A172 (cell line): ENCODE measurements at places on chromosomes 6 and 20. TPM values are rescaled to one million over a fixed set of nuclear protein-coding genes. Genes with fewer than 3 reads are reported as not detected.
A peak's percentile ranks its signal among the peaks of the same experiment; 100 is the strongest.

- DNase-seq, result no peak
Measured at GRCh38 chr6:160995271-160995670, 3.7 kb downstream of the MAP3K4 start.

GRCh38 chr6:75147512-75147911 is 58.3 kb downstream of the COL12A1 start:
- DNase-seq, result no peak

The SLC17A1 gene
- not detected in 2 replicates for total RNA-seq

The ESF1 gene
- total RNA-seq, result 15.6 and 20.9 TPM in 2 replicates

DNA sequence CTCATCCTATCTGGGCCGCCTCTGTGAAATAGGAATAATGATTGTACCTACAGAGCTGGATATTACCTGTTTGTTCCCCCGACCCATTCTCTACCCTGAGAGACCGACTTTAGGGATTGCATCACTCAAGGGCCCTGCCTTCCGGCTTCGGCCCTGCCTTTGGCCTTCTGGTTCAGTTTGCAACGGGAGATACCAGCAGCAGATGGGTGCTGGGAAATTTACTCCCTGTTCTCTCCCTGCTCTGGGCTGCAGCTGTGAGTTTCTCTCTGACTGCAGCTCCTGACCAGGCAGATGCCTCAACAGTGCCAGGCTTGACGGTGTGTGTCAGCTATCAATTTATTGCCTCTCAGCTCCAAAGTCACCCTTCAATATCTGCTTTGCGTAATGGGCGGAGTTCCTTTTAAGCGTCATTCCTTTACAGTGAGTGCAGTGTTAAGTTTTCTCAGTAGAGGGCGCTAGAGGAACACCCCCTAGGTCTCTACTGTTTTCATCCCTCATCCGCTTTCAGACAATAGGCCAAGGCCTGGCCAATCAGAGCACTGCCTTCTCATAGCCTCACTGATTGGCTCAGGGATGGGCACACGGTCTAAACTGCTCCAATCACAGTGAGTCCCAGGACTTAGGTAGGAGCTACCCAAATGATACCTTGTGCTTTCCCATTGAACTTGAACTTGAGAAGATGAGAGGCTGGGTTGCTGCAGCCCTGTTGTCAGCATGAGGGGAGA is 30.0 kb downstream of the KCNG1 start:
- peak; percentile 85 for DNase-seq

The SH3BGRL2 gene
- 1.2 and 2.3 TPM in 2 replicates for total RNA-seq

DNA sequence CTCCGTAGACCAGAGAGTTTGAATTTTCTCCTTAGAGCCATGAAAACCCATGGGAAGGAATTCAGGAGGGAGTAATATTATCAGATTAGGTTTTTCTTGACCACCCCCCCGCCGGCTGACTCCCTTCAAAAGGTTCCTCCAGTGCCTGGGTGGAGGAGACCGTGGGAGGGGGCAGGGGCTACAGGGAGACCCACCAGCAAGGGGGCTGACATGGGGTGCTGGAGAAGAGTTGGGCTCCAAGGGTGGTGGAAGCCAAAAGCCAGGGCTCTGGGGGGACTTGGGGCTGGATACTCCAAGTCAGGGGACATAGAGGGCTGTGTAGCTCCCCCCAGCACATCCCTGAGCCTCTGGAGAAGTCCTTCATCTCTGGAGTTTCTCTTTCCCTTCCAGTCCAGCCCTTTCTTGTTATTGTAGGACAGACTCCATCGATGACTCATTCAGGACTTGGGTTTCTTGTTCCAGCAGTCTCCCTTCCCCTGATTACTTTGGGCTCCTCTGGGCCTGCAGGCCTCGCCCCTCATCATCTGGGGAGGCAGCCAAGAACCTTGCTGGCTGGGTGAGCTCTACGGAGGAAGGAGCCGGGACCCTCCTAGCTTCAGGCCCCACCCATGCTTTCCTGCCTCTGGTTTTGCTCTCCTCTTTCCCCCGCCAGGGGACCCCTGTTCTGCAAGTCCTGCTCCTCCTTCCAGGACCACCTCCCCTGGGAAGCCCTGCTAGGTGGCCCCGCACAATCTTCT is 10.5 kb upstream of the KIAA1755 start:
- peak; percentile 92 for DNase-seq

The ZNF831 gene
- not detected in 2 replicates for total RNA-seq

DNA sequence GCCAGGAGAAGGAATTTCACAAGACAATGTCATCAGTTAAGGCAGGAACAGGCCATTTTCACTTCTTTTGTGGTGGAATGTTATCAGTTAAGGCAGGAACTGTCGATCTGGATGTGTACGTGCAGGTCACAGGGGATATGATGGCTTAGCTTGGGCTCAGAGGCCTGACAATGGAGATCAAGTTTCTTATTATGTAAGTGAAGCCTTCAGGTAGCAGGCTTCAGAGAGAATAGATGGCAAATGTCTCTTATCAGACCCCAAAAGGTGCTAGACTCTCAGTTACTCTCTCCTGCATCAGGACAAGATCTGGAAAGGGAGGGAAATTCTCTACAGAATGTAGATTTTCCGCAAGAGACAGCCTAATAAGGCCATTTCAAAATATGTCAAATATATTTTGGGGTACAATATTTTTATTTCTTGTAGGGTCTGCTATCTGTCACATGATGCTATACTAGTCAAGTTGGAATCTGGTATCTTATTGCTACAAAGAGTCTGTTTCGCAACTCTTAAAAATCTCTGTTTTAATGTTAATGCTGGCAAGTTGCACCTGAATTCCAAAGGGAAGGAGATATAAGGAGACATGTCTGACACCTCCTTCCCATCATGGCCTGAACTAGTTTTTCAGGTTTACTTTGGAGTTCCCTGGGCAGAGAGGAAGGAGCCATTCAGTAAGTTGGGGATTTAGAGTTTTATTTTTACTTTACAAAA is 48.8 kb downstream of the TRDN start:
- no peak for DNase-seq

DNA sequence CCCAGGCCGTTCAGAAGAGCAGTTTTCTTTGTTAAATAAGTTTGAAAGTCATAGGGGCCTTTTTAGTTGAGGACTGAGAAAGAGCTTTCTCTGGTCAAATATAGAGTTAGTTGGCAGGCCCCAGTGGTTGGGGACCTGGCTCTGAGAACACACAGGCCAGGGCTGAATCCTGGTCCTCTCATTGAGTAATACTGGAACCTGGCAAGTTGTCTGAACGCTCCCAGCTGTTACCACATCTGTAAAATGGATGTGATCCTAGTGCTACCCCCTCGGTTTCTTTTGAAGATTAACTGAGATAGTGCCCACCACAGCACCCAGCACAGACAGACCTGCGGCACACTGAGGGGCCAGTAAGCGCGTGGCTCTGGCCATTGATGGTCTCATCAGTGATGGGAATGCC is 215.5 kb downstream of the ZDHHC14 start:
- DNase-seq, result no peak
